ENCODE measurements at places on chromosomes 2 and 18. TPM values are rescaled to one million over a fixed set of nuclear protein-coding genes. Genes with fewer than 3 reads are reported as not detected.

GRCh38 chr2:131475831-131476230 lies at the start of gene TUBA3D:
TUBA3D (plus strand) TSS chr2:131476119; CDS start chr2:131476200, 81 bp downstream.
- no peak for DNase-seq

Gene UGT1A1
- not detected for total RNA-seq

Gene CPLX4
- not detected for total RNA-seq

DNA sequence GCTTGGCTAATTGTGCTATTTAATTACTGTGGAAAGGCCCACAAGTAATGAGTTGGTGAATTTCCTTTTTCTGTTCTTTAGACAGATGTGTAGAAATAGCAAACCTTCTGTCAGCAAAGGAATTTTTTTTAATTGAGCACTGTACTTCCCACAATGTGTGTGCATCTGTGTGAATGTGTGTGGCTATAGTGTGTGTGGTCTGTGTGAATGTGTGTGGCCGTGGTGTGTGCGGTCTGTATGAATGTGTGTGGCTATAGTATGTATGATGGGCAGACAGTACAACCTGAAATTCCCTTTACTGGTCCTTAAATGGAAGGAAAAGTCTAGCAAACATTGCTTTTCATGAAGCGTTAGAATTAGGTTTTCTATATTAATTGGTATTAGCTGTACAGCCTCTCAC lies 203.5 kb upstream of the TPO start:
- no peak for DNase-seq

Measured in thoracic aorta (tissue), 2 donors.